ENCODE measurements at places on chromosomes 7 and 10.

DNA sequence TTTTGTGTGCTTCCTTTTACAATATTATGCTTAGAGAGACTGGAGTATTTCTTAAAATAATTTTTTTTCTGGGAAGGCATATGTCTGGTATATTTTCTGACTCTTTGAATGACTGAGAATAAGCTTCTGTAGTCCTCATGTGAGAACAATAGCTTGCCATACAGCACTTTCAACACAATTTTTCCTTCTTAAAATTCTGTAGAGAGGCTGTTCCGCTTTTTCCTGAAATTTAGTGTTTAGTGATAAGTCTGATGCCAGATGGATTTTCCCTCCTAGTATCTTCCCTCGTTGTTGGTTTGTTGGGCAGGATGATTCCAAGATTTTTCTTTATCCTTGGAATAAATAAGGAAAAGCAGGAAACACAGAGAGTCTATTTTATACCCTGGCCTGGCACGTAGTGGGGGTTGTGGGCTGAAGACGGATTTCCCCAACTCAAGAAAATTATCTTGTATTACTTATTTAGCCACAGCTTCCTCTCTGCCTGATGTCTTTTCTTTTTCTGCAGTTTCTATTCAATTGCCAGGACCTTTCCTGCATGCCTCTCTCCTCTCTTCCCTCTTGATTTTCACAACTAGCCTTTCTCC, 111.2 kb downstream of the AOAH start:
- DNase-seq: no peak

- DNase-seq: no peak
These were observed 67.5 kb upstream of the IGFBP3 start for GRCh38 chr7:45988405-45989057.

GRCh38 chr7:70761711-70762328, 370.1 kb upstream of the GALNT17 start:
- no peak for DNase-seq

DNA sequence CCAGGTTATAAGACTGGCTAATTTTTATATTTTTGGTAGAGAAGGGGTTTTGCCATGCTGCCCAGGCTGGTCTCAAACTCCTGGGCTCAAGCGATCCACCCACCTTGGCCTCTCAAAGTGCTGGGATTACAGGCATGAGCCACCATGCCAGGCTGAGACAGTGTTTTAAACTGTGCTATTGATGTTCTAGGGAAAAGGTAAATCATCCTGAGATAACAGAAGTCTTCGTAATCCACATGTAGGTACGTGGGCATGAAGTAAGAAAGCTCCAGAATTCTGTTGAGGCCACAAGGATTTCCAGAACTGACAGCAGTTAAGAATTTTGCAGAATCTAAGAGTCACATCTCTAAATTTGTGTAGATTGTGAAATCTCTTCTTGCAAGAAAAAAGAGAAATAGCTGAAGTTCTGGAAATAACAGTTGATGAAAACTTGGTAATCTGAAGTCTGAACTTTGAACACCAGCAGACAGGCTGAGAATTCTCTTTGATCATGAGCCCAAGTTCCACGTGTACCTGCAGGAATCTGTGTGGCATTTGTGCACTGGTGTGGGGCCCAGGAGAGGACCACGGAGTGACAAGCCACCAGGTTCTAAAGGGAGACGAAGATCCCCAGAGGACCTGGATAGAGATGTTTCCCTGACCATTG, 24.6 kb downstream of the C7orf33 start:
- DNase-seq: no peak

DNA sequence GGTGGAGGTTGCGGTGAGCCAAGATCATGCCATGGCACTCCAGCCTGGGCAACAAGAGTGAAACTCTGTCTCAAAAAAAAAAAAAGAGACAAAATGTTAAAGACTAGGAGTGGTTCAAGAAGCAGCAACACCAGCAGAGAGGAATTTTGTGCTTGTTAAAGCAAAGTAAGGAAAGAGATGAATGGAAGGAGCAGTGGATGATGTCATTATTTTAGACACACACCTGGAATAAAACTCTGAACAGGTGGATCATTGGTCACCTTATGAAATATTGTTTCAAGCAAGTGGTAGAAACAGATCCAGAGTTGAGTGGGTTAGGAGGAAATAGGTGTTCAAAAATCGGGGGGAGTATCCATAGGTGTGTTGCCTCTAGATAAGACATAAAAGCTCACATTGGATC, 129.7 kb upstream of the FRMD4A start:
- DNase-seq: no peak

- DNase-seq: no peak
These were observed 126.4 kb upstream of the CCDC6 start for GRCh38 chr10:60032723-60033122.
